ENCODE measurements at places on chromosomes 2 and 18.

GRCh38 chr2:236093134-236093533, 75.1 kb downstream of the GBX2 start:
- DNase-seq = no peak

GRCh38 chr2:69721022-69721421, 20.9 kb upstream of the ANXA4 start:
- no peak for DNase-seq

DNA sequence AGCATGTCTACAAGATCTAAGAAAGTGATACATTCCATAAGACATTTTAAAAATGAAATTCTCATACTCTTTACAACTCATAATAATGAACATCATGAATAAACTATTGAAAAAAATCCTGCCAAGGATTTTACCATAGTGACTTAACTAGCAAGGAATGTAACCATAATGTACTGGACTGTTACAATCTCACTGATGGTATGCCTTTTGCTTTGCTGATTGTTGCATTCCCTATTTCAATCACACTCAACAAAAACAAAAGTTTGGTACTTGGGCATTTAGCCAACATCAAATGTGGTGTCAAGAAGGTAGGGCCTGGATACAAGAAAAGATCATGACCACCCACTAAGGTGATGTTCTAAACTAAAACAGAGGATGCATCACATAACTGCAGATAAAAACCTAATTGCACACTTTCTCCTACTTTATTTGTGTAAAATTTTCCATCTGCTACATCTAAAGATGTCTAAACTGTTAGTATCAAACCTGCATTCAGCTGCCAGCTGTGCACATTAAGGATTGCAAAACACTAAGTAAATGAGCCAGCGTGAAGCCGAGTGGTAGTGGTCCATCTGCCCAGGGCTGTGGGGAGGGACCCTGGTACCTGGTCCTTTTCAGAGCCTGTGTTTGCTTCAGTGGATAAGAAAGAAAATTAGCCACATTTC, 564.4 kb downstream of the ZEB2 start:
- no peak for DNase-seq

GRCh38 chr2:69827796-69828540, 1.5 kb upstream of the GMCL1 start:
- no peak for DNase-seq

DNA sequence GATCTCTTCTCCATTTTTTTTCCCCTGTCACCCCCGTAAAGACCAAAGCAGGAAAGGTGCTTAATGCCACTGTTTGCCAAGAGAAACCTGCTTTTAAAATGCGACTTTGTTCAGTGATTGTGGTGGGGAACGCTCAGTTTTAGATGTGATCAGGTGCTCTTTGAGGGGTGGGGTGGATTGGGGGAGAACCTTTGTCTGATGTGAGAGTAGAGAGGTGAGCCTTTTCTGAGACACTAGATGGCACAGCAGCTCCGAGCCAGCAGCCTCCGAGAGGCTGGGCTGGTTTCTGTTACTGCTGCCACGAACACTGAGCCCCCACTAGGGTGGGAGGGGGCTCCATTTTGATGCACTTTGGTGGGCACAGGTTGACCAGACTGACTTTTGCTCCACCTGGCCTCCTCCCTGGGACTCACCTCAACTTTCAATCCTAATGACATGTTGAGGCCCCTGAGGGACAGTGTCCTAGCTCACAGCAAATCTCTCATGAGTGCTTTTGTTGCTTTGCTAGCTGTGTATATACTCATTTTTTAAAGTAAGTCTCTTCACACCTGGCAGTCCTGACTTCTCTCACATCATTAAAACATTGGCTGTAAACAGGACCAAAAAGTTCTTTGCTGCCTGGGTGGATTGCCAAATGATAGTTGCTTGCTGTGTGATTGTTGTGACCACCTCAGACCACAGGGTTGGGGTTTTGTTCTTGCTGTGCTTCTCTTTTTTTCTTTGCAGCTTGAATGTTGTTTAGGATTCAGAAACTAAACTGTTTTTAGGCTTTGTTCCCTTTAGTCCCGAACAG, 98.2 kb upstream of the MAP3K20 start:
- no peak for DNase-seq

DNA sequence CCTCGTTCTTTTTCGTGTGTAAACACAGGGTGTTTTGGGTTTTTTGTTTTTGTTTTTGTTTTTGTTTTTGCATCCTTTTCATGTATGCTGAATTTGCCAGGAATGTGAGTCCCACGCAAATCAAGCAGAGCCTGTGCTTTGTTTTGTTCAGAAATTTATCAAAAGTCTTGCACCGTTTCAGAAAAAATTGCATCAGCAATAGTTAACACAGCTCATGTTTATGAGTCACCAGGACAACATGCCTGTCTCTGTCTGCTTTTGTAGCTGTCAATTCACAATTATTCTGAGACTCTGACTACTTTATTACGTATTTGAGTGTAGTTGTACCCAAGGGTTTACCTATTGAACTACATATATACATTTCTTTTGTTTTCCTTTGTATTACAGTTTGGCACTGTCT, 38.3 kb downstream of the MRPL44 start:
- DNase-seq = no peak

- DNase-seq = no peak
Measured at GRCh38 chr2:61165946-61166345, 4.0 kb downstream of the C2orf74 start.

GRCh38 chr2:38829971-38830370, 45.8 kb downstream of the DHX57 start:
- no peak for DNase-seq

DNA sequence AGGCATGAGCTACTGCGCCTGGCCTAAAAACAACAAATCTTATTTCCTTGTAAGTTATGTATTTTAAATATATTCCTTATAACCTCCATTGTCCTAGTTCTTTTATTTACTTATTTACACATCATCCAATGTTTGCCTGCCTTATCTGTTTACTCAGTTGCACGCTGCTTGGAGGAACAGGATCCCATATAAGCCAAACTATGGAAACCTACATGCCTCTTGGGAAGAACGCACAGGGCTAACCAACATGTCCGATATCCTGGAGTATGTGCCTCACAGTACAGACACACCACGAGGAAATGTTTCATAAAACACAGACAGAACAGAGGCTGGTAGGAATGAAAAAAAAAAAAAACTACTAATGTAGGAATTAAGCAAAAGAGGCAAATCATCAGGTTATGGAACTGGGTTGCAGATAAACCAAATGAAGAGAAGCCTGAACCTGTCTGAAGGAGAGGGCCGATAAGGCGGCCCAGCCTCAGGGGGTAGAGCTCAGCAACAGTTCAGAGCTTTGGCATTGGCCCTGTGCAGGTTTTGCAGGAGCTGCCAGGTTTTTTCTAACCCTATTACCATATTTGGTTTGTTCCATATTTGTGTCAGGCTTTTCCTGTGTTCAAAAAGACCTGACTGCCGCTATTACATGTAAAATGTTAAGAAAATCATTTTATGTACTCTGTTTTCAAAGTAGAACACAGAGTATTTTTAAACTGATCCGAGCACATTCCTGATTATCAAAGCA, 19.9 kb upstream of the SP3 start:
- DNase-seq = no peak

- no peak for DNase-seq
Measured at GRCh38 chr2:225117051-225117716, 74.9 kb upstream of the DOCK10 start.

- no peak for DNase-seq
Measured at GRCh38 chr2:50635824-50636223, 396.1 kb downstream of the NRXN1 start.

GRCh38 chr18:58788971-58789875, 75.5 kb upstream of the ZNF532 start:
- no peak for DNase-seq
